ENCODE measurements at places on chromosomes 5 and 9. TPM values are rescaled to one million over a fixed set of nuclear protein-coding genes. Genes with fewer than 3 reads are reported as not detected.

TAF1L gene
- total RNA-seq, result not detected

CXCL14 gene
- not detected for total RNA-seq

NTRK2 gene
- total RNA-seq, result under 0.01 TPM

SPATA31A1 gene
- not detected for total RNA-seq

PNPLA7 gene
- 0.49 TPM for total RNA-seq

VCAN gene
- 3.6 TPM for total RNA-seq

RANBP3L gene
- total RNA-seq, result not detected

SLC24A2 gene
- not detected for total RNA-seq

OR1Q1 gene
- total RNA-seq, result not detected

ROR2 gene
- not detected for total RNA-seq

PCDHB11 gene
- total RNA-seq, result 0.16 TPM

BTNL3 gene
- not detected for total RNA-seq

ANKRD18B gene
- 0.49 TPM for total RNA-seq

AMBP gene
- total RNA-seq, result not detected

Measured in bladder microvascular endothelial cell (primary cell).